Left ventricle myocardium inferior (tissue), 1 donor: ENCODE measurements at places on chromosomes 12 and 14. TPM values are rescaled to one million over a fixed set of nuclear protein-coding genes. Genes with fewer than 3 reads are reported as not detected.

Gene TSPAN8
- 0.41 TPM for total RNA-seq

Gene KCNH3
- 0.41 TPM for total RNA-seq

Gene SPRYD3
- total RNA-seq, result 49.1 TPM

Gene DAO
- not detected for total RNA-seq

Gene RNASE7
- not detected for total RNA-seq
